Retinal pigment epithelial cell (primary cell): ENCODE measurements at places on chromosomes 6 and 20.

DNA sequence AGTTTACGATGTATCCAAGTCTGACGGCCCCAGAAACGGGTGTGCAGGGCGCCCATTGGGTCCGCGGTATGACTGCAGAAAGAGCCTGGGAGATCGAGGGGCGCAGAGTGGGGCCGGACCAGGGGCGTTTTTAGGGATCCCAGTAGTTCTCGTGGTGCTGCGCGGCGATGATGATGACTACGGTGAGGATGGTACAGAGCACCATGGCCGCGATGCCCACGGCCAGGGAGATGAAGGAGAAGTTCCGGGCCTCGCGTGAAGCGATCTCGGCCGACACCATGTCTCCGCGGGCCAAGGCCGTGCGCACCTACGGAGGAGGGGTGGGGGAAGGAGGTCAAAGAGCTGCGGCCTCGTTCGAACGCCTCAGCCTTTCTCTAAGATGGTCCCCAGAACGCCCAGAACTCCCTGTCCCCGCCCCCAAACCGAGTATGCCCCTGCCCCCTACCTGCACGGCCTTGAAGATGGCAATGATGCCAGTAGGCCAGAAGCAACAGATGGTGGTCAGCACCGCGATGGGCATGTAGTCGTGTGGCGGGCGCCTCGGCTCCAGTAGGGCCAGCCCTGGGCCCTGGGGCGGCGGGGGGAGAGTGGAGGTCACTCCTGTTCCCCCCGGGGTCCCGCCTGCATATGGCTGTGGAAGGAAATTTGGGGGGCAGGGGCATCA, 2.5 kb downstream of the PRRT1 start:
- DNase-seq = no peak

GRCh38 chr6:147768969-147769368, 260.5 kb downstream of the SAMD5 start:
- no peak for DNase-seq

- DNase-seq = no peak
Measured at GRCh38 chr6:154252678-154253077, 103.9 kb downstream of the IPCEF1 start.

DNA sequence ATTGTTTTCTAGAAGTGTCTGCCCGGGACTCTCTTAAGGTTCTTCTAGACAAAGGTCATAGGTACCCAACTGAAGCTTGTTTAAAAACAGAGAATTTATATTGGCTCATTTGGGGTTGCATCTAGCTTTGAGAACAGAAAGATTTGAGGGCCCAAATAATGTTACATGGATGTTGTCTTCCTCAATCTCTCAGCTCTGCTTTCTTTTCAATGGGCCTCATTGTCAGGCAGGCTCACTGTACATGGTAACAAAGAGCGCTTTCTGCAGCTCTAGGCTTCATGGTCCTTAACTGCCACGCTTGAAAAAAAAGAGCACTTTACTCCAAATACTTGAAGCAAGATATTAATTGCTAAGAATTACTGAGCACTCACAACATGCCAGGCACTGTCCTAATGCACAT, 22.2 kb downstream of the NHLRC1 start:
- DNase-seq = no peak

DNA sequence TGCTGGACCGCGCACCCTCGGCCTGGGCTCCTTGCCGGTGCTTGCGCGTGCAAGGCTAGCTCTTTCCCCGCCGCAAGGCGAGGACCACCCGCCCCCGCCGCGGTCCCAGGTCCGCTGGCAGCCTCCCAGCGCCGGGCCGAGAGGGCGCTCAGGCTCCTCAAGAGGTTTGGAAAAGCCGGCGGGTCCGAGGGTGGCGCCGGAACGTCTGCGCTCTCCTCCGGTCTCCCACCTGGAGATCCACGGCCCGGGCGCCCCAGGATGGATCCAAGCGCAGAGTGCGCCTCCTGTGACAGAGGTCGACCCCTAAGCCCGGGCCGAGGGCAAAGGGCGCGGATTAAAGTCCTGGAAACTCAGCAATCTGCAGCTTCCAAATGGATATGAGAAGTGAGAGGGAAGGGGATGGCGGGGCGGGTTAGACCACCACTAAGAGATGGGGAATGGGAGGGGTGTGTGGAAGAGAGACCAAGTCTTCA, 575 bp upstream of the MICAL1 start:
- no peak for DNase-seq

- DNase-seq = no peak
Measured at GRCh38 chr6:13920552-13920951, 4.2 kb upstream of the RNF182 start.

DNA sequence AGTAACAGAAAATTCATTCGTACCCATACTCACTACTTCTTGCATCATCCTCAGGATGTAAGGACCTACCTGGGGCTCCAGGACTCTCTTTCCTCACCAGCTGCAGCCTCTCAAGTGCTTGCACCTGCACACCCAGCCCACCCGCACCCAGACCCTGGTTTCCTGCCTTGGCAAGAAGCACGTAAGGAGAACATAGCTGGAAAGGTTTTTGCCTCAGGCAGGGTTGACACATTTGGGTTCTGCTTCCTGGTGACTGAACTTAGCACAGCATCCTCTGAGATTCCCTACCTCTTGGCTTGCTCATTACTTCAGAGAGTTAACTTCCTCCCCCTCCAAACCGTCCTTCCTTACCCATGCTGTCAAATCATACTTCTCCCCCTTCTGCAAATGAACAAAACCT, 556.9 kb downstream of the CD83 start:
- no peak for DNase-seq

GRCh38 chr6:42710316-42710715, 12.1 kb downstream of the PRPH2 start:
- DNase-seq = peak; percentile 93

GRCh38 chr6:107057679-107058078, 29.7 kb downstream of the MTRES1 start:
- DNase-seq = no peak

DNA sequence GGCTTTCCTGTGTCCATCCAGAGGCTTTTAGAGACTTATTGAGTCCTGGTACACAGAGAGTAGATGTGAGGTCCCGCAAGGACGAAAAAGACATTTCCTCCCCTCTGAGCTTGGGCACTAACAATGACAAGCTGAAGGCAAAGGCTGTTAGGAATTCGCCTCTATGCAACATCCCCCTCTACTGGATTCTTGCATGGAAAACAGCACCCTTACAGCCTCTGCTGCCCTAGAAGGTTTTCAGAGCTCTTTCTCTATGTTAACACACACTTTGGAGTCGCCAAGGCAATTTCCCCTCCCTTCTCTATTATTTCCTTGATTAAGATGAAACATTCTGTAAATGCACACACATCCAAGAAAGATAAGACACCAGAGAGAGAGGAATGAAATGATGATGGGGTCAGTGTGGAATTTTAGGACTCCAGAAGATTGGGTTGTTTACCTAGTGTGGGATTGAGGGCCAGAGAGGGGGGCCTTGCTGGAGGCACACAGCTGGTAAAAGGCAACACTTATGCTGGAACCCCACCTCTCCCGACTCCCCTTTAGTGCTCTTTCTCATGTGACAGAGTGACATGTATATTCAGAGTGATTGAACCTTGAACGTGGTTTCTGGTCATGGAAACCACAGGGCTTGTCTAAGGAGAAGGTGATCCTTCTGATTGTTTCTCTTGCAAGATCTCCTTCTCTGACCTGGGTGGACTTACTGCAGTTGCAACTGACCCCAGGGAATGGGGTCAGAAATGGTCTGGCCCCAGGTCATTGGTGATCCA, 300.7 kb downstream of the CLIC5 start:
- DNase-seq = peak; percentile 47

GRCh38 chr20:57388953-57389694, 2.1 kb upstream of the RBM38 start:
- DNase-seq = no peak

GRCh38 chr20:36339646-36340592, 33.8 kb downstream of the DLGAP4 start:
- no peak for DNase-seq

- DNase-seq = no peak
Measured at GRCh38 chr6:38802497-38802896, 87.4 kb downstream of the DNAH8 start.

DNA sequence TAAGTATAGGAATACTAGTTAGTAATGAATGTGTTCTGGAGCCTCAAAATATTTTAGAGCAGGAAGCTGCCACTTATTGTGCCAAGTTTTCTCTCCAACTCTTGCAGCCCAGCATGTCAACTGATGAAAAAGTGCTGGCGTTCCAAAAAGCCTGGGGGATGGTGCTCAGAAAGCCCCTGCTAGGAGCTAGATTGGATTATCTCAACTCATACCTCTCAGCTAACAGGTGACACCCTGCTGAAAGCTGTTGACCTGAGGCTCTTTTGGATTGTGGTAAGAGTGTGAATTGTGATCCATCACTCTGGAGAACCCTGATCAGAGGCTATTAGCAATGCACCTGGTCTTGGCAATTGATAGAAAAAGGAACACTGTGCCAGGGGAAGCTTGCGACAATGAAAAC, 580.4 kb downstream of the EYS start:
- DNase-seq = no peak

DNA sequence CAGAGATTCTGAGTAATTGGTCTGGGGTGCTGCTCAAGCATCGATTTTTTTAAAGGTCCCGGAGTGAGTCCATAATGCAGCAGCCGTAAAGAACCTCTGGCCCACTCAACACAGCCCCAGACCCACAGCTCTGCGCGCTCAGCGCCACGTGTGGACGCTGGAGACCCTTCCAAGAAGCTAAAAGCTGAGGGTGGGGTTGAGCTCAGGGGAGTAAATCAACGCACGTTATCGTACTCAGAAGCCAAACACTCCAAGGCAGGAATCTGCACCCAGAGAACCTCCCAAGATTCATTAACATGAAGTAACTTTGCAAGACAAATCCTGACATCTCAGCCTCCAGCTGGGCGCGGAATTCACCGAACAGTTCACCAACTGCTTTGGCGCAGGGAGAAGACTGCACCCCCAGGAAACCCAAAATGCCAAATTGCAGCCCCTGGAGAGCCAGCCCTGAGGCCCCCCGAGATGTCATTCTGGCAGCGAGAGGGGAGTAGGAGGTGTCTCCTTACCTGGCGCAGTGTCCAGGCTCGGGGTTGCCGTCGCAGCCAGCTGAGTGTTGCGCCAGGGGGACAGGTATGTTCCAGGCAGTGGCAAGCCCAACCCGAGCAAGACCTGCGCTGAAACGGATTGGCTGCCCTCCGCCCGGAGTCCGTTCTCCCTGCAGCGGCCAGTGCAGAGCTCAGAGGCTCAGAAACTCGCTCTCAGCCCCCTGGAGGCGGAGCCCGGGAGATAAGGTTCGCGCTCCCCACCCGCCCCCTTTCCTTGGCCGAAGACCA, at the start of gene COL21A1:
COL21A1 (minus strand) TSS at position 700 of the 773 bp plus-strand sequence. CDS start 64,962 bp downstream, outside the sequence.
- no peak for DNase-seq

- no peak for DNase-seq
Measured at GRCh38 chr20:52259295-52259694, 67.7 kb upstream of the ZFP64 start.

DNA sequence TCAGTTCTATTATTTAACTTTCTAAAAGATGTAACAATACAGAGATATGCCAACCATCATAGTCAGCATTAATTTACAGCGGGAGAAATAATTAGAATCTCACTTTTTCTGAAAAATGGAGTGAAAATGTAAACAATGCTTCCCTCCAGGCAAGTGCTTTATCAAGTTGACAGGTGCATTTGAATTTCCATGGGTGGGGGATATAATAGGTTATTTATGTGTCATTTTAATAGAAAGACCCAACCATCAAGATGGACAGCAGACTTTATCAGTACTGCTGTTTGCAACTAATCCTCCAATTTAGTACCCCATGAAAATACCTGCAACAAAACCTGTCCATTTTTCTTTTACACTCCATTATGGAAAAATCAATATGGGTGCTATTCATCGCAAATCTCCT, 780.1 kb downstream of the TFAP2A start:
- DNase-seq = no peak

DNA sequence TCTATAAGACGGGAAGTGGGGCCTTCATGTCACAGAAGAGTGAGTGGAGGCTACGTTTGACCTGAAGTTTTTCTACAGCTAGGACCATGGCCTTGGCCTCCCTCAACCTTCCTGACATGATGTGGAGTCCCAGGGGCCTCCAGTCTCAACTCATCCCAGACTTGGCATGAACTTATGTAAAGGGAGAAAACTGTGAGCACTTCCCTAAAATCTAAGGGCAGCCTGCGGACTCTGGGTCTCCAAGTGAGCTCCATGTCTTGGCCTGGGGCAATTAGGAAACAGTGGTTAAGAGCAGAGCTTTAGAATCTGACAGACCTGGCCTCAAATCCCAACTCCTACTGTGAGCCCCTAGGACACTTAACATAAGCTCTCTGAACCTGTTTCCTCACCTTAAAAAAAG, 182.5 kb downstream of the ZNF217 start:
- DNase-seq = no peak

DNA sequence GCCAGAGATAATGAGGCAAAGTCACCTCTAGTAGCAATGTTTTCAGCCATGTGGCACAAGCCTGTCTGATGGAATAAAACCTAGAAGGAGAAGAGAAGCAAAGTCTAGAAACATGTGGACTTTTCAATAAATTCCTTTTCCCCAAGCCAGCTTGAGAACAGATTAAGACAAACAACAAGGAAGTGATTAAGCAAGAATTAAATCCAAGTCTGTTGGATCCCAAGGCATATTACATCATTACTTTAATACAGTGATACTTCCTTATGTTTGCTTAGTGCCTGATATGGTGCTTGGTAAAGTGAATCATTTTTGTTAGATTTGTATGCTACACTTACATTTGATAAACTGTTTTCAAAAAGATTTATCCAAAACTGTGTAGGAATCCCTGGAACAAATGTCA, 260.3 kb upstream of the FAM83B start:
- peak; percentile 52 for DNase-seq

- no peak for DNase-seq
Measured at GRCh38 chr6:147868427-147869190, 360.1 kb downstream of the SAMD5 start.
